ENCODE measurements at places on chromosomes 1 and 21.
A peak's percentile ranks its signal among the peaks of the same experiment; 100 is the strongest.

GRCh38 chr1:238143038-238143437, 252.3 kb upstream of the ZP4 start:
- DNase-seq = no peak

DNA sequence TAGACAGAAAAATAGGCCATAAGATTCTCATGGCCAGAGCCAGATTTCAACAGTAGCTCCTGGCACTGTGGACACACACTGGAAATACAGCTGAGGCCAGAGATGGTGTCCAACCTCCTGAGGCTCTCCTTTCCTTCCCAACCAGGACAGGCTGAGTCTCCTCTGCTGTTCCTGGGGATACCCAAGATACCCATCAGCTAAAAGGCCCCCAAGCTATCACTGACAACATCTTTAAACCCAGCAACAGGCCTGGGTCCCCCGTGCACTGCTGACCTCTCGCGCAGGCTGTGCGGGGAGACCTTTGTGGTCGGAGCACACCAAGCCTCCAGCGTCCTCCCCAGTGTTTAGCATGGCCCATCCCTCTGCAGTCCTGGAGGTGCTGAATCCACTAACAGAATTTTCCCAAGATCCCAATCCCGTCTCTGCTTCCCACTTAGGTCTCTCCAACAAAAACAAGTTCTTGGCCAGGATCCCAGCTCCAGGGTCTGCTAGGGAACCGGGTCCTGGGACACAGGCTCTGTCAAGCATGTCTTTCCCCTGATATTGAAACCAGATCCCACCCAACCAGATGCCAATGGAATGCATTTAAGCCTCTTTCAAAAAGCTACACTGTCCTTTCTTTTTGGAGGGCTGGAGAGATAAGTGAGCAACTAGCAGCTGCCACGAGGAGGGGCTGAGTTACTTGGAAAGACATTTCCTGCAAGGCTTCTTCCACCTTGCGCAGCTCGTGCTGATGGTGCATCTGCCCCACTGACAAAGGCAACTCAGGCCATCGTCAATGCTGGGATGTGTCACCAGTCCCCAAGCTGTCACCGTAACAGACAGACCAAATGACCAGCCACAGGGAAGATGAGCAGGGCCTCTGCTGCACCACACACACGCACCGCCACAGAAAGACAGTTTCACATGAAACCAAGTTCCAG, 73.2 kb downstream of the BCAR3 start:
- no peak for DNase-seq

DNA sequence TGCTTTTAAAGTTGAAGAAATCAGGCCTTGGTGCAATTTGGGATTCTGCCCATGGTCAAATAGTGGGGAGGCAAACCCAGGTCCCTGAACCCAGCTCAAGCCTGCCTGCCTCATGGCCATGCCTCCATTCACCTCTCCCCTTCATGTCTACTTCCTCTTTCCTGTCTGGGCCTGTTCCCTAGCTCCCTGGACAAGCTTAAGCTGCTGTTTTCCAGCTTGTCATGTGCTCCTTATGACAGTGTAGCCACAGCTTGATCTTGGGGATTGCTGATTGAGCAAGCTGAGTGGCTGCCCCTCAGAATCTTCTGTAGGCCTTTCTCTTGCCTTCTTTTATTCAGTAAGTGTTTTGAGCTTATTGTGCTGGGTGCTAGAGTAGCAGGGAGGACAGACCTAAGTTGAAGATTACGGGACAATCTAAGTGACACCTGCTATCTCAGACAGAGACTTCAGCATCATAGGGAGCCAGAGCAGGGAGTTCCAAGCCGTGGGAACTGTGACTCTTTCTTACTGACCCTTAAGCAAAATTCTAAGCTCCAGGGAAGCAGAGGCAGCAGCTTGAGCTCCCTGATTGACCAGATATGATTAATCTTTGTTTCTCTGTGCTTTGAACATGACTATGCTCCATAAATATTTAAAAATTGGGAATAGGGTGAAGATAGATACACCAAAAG, 520 bp upstream of the MR1 start:
- DNase-seq = peak; percentile 87

DNA sequence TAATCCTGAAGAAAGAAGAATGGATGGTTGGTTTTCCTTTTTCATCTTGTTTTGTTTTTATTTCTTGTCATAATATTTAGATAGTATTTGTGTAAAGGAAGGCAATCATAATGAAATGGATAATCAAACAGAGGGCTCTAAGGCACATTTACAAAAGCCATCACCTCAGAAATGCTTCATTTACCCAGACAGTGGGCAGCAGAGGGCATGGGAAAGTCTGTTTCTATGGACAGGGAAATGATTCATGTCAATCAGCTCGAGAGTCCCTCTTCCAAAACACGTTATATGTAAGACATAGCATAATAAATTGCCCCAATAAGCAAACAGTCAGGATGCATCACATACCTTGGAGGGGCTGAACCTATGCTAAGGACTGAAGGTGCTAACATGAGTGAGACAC, 426.1 kb downstream of the PLPP3 start:
- no peak for DNase-seq

- DNase-seq = no peak
These were observed 401.7 kb upstream of the PROX1 start for GRCh38 chr1:213585959-213586586.

GRCh38 chr1:231896806-231897205, 270.2 kb downstream of the DISC1 start:
- no peak for DNase-seq

All from MV-4-11 (cell line).